Stimulated activated CD8-positive, alpha-beta memory T cell treated with anti-CD3 and anti-CD28 coated beads, Interleukin-15, amount 100 ng/mL, for 48 hours (primary cell): ENCODE measurements at places on chromosomes 6 and 20.

GRCh38 chr20:32510601-32511357 lies 74.4 kb downstream of the NOL4L start:
- no peak for DNase-seq

DNA sequence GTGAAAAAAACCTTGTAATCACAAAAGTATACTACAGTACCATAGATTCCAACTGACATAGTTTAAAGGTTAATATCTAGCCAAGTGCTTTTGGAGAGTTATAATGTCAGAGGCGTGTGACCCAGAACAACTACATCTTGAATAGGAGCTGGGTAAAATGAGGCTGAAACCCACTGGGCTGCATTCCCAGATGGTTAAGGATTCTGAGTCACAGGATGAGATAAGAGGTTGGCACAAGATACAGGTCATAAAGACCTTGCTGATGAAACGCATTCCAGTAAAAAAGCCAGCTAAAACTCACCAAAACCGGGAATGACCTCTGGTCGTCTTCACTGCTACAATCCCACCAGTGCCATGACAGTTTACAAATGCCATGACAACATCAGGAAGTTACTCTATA lies 22.4 kb upstream of the KIAA0408 start:
- no peak for DNase-seq

DNA sequence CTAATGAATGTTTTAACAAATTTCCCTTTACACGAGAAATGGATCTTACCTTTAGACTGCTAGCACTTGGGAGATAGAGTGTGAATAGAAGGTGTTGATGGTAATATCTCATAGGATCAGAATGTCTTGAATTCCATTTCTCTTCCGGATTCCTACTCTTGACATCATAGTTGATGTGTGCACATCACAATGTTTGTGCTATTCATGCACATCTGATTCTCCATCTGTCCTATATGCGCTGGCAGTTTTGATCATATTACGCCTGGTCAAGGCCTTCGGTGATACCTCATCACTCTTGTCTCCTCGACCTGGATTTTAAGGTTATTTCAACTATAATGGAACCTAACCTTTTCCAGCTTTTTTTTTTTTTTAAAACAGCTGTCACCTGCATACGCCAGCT lies 16.8 kb upstream of the ACAT2 start:
- DNase-seq: no peak

- no peak for DNase-seq
Observed at GRCh38 chr6:119324718-119325117, 24.8 kb downstream of the MAN1A1 start.

- DNase-seq: no peak
Observed at GRCh38 chr6:137353346-137353745, 134.2 kb upstream of the IFNGR1 start.

- DNase-seq: no peak
Observed at GRCh38 chr6:24408719-24409410, 6.1 kb downstream of the MRS2 start.

- no peak for DNase-seq
Observed at GRCh38 chr6:112384511-112384910, 37.4 kb downstream of the RFPL4B start.

GRCh38 chr6:42104095-42104803 lies 38.2 kb downstream of the C6orf132 start:
- DNase-seq: peak; percentile 55

DNA sequence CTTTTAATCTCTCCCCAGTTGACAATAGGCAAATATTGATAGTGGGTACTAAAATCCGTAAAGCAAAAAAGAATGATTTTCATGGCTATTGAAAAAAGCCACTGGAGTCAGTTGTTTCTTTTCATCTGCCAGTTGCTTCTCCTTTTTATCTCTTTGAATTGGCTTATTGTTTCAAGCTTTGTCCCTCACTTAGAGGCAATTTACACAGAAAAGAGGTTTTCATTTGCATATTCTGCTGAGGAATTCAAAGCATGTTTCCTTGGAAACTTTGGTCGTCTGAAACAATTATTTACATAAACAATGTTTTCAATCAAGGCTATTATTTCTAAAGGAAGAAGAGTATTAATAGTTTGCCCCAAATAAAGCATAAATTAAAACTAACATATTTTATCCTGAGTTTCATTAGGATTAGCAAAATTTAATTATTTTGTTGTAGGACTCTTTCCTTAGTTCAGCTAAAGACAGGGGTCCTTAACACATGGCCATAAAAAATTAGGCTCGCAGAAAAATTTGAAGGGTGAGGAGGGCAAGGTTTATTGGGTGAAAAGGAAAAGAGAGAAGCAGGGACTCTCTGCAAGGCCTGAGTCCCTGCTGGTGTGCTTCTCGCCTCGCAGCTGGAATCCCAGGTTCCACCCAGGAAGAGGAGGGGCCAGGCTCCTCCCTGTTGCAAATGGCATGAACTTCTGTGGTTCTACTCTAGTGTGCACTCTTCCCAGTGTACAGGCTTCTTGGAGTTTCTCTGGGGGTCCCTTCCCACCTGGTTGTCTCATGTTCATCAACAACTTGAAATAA lies 138.8 kb upstream of the LAMA2 start:
- DNase-seq: no peak

GRCh38 chr6:33593414-33593727 lies 13.3 kb upstream of the BAK1 start:
- no peak for DNase-seq

DNA sequence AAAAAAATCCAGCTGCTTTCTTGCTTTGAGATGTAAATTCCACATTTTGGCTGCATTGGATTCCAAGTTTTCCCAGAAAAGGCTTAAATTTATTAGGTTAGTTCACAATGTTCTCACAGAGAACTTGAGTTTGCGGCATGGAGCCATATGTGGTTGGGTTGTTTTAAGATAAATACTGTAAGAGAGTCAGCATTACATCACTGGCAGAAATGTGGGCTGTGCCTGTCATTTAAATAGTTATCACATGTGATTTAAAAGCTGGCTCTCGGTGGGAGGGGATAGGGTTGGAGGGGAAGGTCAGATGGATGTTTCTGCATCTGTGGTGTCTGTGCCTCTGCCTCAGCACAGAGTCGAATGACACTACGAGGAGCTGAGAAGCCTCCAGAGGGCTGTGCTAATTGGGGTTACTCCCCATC lies 73.8 kb upstream of the SCP2D1 start:
- DNase-seq: no peak

GRCh38 chr6:55276745-55277530 lies 50.3 kb upstream of the GFRAL start:
- DNase-seq: no peak

DNA sequence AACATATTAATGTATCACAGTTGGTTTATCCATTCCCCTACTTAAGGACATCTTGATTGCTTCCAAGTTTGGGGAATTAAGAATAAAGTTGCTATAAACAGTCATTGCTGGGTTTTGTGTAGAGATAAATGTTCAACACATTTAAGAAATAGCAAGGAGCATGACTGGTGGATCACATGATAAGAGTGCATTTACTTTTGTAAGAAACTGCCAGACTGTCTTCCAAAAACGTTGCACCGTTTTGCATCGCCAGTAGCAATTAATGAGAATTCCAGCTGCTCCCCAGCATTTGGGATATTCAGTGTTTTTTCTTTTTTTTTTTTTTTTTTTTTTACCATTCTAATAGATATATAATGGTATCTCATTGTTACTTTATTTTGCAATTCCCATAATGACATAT lies 695.7 kb upstream of the GJE1 start:
- no peak for DNase-seq

GRCh38 chr6:108805611-108806167 lies 42.5 kb upstream of the ARMC2 start:
- DNase-seq: no peak

DNA sequence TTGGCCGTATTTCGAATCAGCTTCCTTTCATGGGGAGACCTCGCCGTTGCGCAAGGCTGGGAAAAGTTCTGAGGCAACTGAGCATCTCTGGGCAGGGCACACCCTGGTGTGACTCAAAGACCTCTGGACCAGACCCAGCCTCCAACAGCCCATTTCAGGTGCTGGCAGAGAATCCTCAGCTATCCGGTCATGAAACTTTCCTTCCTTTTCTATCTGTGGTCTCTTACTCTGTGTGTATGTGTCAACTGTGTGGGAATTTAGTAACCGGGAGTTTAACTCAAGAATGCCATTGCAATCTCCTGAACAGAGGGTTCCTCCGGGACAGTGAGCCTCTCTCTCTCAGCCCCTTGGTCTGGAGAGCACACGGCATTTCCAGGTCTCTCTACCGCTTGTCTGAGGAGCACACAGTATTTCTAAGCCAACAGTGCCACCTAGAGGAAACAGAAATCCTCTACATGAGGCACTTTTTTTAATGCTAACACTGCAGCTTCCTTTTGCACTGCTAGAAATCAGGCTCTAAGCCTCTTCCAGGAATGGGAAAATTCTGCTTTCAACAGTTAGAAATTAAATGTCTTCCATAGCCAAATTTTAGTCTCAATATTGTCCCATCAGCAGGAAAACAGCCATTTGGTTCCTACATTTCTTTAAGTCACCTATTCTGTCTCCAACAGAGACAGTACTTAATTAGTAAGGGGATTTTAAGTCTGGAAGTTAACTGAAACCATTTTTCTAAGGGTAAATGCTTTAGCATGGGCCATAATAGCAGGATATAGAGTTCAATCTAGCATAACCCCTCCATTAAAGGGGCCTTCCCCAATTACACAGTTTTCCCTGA lies 32.7 kb downstream of the PLN start:
- no peak for DNase-seq

- no peak for DNase-seq
Observed at GRCh38 chr6:30152016-30152673, 8.9 kb downstream of the TRIM10 start.
